GM13976 (cell line): ENCODE measurements at places on chromosomes 3 and 15.

GRCh38 chr15:82832601-82833361, 23.4 kb downstream of the WHAMM start:
- DNase-seq = peak; percentile 78

DNA sequence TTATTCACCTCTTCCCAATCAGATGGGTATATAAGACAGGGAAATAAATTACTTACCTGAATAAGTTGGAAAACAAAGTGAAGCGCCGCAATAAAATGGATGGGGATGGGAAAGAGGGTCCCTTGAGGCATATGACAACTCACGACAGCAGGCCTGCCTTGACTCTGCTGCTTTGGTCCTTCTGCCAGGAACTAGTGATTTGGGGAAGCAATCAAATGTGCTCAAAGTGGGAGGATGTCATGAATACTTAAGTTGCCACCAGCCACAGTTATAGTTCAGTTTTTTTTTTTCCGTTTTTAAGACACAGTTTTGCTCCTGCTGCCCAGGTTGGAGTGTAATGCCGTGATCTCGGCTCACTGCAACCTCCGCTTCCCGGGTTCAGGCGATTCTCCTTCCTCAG, 4.6 kb downstream of the PARL start:
- DNase-seq = no peak

DNA sequence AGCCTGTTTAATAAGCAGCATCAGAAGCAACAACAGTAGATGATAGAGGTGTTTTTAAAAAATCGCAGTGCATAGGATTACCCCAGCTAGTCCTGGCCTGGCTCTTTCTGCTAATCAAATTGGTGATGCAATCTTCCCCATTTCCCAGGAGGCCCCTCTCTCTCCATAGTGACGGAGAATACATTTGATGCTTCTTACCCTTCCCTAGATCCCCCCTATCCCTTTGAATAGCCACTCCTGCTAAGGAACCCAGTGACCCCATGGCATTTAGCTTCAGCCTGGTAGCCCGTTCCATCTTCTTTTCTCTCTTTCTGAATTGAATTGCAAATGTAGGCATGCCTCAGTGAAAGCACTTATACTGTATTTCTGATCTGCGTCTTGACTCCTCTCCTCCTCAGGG, 223.6 kb upstream of the GAP43 start:
- no peak for DNase-seq

DNA sequence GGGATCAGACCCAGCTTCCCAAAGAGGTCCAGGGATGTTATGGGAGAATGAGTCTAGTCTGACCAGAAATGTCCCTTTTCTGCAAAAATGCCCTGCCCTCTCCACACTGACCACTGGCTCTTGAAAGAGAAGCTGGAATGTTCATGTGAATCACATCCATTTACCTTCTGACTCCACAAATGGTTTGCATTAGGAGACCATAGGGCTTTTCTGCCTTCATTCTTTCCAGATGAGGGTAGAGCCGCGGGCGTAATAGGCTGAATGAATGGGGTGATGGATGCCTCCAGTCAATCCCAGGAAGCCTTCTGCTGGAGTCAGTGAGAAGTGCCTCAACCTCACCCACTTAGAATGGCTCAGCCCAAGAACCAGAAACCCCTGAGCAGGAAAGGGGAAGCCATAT, 47.2 kb upstream of the IREB2 start:
- DNase-seq = no peak

GRCh38 chr3:33810545-33810944, 12.1 kb downstream of the PDCD6IP start:
- DNase-seq = no peak

- peak; percentile 81 for DNase-seq
These were observed at the start of gene PODXL2 for GRCh38 chr3:127628788-127629466. PODXL2 (plus strand) TSS chr3:127629185; CDS start chr3:127629220, 35 bp downstream.

DNA sequence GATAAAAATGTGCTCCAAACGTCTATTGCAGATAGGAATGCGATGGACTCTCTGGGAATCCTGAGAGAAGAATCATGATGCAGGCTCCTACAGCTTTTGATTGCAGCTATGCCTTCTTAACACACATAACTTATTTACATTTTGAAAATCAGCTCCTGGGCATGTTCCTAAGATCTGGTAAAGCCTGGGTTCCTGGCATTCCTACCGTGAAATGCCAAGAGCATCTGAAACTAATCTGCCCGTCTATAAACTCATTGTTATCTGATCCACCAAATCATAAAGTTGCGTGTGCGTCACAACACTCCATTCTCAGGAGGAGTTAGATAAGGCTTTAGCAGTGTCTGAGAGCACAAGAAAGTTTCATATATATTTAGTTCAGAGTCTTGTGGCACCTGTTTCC, 79.0 kb upstream of the VGLL3 start:
- no peak for DNase-seq

- DNase-seq = peak; percentile 62
These were observed 25.2 kb downstream of the UBE2E1 start for GRCh38 chr3:23830869-23831484.

GRCh38 chr3:150721285-150722130, 17.8 kb upstream of the ERICH6 start:
- DNase-seq = peak; percentile 71

GRCh38 chr3:109252641-109253040, 63.7 kb downstream of the DPPA2 start:
- DNase-seq = no peak

DNA sequence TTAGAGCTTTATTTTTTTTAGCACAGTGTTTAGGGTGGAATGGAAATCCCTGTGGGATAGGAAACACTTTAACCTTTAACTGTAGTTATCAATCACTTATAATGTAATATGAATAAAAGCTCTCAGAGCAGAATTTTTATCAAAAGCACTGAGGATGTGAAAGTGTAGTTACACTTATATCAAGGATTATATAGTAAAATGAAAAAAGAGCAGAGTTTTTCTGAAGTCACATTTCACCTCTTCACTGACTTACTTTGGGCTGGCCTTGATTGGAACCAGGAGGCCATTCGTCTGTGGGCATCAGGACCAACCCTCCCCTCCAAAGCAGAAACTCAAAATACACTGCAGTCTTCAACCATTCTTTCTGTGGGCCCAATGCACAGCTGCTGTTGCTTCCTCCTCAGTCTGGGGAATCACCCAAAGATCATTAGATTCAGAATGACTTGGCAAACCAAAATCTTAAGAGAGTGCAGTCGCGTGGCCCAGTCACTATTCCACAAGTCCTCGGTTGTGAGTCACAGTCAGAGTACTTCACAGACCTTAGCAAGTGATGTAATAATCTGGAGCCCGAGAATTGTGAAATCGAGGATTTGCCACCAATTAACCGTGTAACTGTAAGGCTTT, 132.6 kb upstream of the COL8A1 start:
- peak; percentile 62 for DNase-seq

DNA sequence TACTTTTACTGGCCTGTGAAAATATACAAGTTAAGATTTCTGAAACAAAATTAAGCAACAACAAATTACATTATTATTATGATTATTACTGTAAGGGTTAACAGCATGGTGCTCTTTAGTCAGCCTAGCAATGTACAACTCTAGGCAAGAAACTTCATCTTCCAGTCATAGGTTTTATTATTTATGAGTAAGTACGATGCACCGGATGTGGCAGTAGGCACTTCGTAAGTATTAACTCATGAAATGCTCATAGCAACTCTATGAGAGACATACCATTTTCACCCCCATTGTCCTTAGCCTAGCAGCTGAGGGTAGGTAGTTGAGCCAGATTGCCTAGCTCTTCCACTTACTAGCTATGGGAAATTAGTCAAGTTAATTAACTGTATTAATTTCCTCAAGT, 68.0 kb upstream of the PTPRG start:
- no peak for DNase-seq

DNA sequence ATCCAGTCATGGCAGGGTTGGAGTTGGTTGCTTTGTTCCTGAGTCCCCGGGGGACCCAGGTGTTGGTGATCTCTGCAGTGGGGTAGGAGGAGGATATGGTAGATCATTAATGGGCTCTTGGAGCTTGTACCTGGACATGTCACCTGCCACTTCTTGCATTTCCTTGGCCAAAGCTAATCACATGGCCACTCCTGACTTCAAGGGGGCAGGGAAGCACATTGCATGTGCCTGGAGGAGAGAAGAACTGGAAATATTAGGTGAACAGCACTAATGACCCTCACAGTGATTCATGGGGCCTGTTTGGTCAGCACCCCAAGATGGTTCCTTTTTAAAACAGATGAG, 87.1 kb upstream of the MYZAP start:
- no peak for DNase-seq

GRCh38 chr3:158977497-158977896, 175.6 kb downstream of the MFSD1 start:
- no peak for DNase-seq

GRCh38 chr3:153897842-153898241, 223.3 kb upstream of the ARHGEF26 start:
- DNase-seq = no peak

DNA sequence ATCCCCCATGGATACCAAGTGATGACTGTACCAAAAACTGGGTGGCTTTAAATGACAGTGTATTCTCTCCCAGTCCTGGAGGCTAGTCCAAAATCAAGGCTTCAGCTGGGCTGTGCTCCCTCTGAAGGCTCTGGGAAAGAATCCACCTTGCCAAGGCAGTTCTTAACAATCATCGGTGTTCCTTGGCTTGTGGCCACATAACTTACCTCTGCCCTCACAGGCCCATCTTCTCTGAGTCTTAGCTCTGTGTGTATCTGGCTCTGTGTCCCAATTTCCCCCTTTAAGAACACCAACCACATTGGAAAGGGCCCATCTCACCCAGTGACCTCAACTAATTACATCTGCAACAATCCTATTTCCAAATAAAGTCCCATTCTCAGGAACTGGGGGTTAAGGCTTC, 503.0 kb upstream of the PROK2 start:
- no peak for DNase-seq

GRCh38 chr3:116444115-116444747, 1.1 kb downstream of the LSAMP start:
- no peak for DNase-seq

- no peak for DNase-seq
These were observed 1.4 kb upstream of the ISLR2 start for GRCh38 chr15:74128785-74129585.

GRCh38 chr3:114327665-114328064, 33.8 kb downstream of the TIGIT start:
- DNase-seq = no peak

GRCh38 chr3:171970301-171970788, 69.0 kb upstream of the FNDC3B start:
- no peak for DNase-seq

DNA sequence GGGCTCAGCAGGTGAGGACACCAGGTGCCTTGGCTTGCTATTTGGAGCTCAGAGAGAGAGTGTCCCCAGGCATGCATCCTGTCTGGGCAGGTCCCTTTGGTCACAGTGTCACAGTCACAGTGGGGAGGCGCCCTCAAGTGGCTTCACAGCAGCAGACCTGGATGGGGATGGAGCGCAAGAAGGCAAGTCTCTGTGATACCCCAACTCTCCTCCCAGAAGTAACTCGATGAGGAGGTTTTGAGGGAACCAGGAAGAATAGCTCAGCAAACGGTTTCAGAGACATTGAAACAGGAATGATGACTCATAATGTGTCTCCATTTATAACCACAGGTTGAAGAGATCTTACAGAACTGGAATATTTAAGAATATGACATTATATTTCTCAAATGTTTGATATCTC, 66.5 kb upstream of the SH3GL3 start:
- DNase-seq = peak; percentile 83

- DNase-seq = no peak
These were observed 5.4 kb upstream of the CFAP91 start for GRCh38 chr3:119697394-119697793.

GRCh38 chr3:45972534-45973402, 22.9 kb downstream of the FYCO1 start:
- no peak for DNase-seq

DNA sequence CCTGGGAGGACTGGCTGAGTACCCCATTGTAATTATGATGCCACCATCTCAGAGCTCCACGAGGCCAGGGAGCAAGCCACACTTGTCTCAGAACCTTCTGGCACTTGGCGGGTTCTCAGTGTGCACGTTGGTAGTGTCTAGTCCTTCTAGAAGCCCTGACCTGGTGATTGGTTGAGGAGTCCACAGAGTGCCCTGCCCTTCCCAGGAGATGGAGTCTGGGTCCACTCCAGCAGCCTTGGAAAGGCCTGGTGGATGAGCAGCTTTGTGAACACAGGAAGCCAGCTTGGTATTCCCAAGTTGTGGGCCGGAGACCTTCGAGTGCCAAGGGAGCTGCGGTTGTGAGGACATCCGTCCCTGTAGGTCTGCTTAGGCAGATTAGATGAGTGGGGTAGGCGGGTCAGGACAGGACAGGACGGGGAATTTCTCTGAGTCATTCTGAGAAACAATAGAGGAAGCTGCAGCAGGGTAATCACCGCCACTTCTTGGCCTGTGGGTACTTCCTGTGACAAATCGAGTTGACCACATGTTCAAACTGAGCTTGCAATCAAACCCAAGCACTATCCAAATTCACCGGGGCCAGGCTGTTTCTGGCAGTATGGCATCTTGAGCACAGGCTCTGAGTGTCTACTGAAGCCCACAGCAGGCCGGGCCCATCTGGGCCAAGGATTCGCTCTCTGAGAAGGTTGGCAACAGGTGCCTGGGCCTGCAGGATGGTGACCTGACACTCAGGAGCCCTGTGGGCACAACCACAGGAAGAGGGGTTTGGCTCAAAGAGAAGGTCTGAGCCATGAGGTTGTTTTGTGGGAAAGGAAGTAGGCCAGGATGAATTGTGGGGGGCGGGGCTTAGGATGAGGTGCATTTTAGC, 71.5 kb upstream of the PLXNA1 start:
- DNase-seq = peak; percentile 92

GRCh38 chr3:9500108-9501050, 53.2 kb downstream of the LHFPL4 start:
- DNase-seq = peak; percentile 88

- DNase-seq = no peak
These were observed 31.5 kb upstream of the ADAMTS17 start for GRCh38 chr15:100373120-100373896.

DNA sequence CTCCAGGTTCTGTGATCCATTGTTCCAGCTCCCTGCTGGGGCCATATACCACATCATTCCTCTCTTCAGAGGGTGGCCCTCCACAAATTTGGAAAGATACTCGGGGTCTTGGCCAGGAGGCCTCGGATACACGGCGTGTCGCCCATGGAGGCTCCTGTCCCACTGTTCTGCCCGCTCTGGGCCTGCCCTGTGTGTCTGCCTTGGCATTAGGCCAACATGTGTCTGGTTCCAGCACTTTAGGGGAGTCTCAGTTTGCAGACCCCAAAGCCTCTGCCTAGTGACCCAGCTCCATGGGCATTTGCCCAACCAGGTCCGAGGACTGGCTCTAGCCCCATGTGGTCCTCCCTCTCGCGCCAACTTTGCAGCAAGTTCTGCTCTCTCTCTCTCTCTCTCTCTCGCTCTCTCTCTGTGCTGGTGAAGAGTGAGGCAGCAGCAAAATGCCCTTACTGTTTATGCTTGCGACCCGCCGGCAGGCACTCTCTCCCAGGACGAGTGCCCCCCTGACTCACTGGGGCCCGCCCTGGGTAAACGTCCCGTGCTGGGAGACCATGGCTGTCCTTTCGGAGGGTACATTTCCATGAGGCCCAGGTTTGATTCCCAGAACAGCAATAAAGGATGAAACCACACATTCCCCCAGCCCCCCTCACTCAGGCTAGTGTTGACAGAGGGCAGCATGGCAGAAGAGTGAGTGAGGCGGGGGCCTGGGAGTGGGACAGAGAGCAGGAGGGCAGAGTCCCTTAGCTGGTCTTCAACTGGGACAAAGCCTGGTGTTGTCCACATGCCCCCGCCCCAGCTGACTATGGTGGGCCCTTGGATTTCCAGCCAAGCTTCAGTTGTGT, 77.9 kb downstream of the ISG20 start:
- DNase-seq = no peak
